GM23338 (cell line): ENCODE measurements at places on chromosomes 2 and 18.

- no peak for DNase-seq
Observed at GRCh38 chr2:100253786-100254185, 68.5 kb downstream of the LONRF2 start.

GRCh38 chr18:68826121-68826520, 28.2 kb downstream of the CCDC102B start:
- no peak for DNase-seq

GRCh38 chr18:63237881-63238692, 81.5 kb downstream of the BCL2 start:
- DNase-seq, result peak; percentile 77

GRCh38 chr2:100451734-100452133, 18.5 kb upstream of the NMS start:
- DNase-seq, result no peak

DNA sequence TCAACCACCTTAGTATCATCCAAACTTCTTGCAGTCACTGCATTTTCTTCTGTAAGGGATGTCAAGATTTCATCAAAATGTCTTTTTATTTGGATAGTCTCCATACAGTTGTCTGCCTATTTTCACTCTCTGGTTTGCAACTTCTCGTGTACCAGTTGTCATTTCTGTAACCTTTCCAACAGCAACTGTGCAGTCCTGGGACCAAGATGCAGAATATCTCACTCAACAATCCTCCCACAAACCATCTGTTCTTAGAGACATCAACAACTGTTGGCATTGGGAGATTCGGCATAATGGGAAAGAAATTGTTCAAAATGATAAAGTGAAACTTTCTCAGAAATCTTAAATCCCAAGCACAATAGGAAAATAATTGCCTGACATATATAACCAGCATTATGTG, 933.6 kb upstream of the SLC39A10 start:
- DNase-seq, result no peak

- DNase-seq, result peak; percentile 68
Observed at GRCh38 chr2:112121682-112122254, 16.4 kb upstream of the FBLN7 start.

- DNase-seq, result no peak
Observed at GRCh38 chr18:44830581-44830980, 149.9 kb downstream of the SETBP1 start.

- no peak for DNase-seq
Observed at GRCh38 chr2:46495231-46496030, 16.1 kb downstream of the TMEM247 start.

DNA sequence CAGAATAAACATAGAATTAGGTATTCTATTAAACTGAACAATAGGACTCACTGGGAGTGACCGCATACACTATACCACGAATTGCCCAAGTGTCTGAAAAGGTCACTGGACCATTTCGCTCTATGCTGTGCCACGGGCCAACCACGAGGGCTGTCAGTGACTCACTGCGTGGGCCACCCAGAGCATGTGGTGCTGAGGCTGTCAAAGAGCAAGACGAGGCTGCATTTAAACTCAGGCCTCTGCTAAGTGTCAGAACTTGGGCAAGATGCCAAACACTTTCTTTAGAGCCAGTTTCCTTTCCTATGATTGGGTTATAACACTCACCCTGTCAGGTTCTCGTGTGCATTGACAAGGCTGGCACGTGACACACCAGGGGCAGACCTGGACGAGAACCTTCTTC, 97.5 kb downstream of the SH3YL1 start:
- DNase-seq, result no peak

GRCh38 chr2:136510244-136510643, 255.1 kb upstream of the THSD7B start:
- DNase-seq, result peak; percentile 87

- DNase-seq, result no peak
Observed at GRCh38 chr2:28166956-28167355, 225.7 kb upstream of the FOSL2 start.

- no peak for DNase-seq
Observed at GRCh38 chr2:240423788-240424191, 11.7 kb upstream of the GPC1 start.

DNA sequence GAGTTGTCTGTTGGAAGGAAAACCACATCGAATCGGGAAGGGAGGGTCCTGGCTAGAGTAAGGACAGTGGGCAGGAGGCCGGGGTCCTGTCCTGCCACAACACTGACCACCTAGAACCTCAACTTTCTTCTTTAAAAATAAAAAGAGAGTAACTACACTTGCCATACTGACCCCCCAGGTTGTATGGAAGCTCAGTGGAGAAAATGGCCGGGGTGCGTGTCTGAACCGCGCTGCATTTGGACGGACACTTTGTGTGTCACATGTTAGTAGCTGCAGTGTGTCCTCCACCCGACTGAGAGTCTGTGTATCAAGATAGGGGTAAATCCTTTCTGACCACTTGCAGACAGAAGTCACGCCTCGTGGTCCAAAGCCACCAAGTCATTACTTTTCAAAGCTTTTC, 87.0 kb downstream of the GBX2 start:
- no peak for DNase-seq

GRCh38 chr2:31197166-31197565, 20.1 kb downstream of the CAPN14 start:
- DNase-seq, result no peak

GRCh38 chr2:237496428-237496827, 9.4 kb downstream of the MLPH start:
- DNase-seq, result no peak

GRCh38 chr2:68086166-68086565, 23.4 kb upstream of the C1D start:
- DNase-seq, result no peak

DNA sequence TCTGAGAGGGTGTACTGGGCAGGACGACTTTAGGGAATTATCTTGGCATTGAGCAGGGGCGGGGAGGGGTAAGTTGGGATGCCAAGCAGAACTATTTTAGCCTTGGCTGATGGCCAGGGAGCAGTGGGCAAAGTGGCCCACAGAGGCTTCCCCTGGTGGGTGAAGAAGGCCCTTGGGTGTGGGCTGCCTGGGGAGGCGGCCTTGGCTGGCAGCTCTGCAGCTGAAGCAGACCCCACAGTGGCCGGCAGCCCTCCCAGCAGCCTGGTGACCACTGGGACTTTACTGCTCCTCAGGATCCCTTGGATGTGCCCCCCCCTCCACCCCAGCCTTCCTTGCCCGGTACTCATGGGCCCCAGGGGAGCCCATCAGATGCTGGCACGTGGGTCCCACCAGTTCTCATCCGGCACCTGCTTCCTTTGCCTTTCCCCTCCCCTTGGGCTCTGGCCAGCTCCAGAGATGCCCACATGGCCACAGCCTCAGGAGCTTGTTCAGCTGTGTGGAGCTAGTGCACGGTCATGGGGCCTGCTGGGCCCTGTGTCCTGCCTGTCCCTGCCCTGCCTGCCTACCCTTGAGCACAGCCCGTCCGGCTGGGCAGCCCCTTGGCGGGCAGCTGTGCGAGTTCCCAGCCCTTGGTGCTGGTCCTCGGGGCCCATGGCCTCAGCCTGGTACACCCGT, 122.1 kb upstream of the HS6ST1 start:
- DNase-seq, result no peak

DNA sequence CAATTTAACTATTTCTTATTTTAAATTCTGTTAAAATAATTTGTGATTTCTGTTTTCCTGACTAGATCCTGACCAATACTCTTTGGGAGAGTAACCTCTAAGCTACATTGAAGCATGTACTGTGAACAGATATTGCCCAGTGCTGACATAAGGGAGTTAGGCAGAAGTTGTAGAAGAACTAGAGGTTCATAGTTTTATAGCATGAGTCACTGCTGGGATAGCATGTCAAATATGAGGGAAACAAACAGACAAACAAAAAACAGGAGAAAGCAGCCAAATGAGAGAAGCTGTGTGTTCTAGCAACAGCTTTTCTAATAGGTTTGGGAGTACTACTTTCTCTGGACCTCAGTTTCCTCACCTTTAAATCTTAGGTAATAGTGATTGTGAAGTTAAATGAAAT, 72.4 kb downstream of the CERS6 start:
- DNase-seq, result no peak

GRCh38 chr2:27830656-27831055, 59.1 kb downstream of the MRPL33 start:
- no peak for DNase-seq

DNA sequence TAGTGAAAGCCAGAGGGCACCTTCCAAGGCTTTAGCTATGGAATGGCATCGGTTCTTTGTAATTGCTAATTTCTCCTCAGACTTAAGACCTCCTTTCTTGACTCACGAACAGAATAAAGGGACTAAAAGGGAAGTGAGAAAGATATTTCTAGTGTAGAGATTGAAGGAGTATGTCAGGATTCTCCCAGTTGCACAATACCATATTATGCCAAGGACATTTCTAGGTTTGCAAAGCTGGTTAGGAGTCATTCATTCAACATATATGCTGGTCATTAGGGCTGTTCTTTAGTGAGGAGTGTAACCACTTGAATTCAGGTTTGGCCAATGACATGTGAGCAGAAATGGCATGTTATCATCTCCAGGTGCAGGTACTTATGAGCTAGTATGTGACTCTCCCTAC, 7.4 kb downstream of the REEP1 start:
- no peak for DNase-seq

- DNase-seq, result no peak
Observed at GRCh38 chr2:142308744-142309143, 177.9 kb upstream of the LRP1B start.

DNA sequence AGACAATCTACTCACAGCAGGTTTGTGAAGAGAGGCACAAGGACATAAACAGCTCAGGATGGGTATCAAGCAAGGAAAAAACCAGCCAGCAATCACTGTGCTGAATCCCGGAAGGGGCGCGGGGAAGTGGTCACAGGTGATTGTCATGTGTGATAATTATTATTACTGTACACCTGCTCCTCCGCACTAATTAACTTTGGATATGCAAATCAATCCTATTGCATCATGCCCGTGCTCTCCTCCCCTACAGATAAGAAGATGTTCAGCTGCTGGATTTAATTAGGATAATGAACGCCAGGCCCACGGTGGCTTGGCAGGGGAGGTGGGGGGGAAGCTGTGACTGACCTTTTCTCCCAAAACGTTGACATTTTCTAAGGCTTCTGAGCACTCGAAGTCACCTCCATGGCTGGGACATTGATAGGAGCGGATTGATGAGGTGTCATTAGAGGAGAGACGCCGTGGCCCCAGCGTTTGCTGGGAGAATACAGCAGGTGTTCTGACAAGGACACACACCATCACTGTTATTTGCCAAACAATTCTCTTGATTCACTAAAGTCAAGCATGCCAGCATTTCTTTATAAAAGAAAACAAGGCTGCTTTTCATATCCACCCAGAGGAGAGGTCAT, 160.3 kb upstream of the VRK2 start:
- no peak for DNase-seq
